ENCODE measurements at places on chromosomes 5 and 9.

DNA sequence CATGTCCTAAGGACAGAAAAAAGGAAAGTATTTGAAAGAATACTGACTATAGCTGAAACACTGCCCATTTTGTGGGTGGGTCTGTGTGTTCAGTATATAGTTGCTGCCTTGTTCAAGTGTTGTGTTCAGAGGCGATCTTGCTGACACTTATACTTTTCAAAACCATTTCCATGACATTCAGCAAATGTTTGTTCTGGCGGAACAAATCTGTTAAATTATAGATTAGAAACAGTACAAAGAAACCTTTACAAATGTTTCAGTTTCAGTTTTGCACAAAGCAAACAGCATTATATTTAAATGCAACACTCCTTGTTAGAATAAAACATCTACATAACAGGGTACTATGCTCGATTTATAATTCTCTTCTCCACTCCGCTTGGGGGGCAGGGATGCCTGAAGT is 2276.3 kb downstream of the MAT2B start:
- DNase-seq = no peak

DNA sequence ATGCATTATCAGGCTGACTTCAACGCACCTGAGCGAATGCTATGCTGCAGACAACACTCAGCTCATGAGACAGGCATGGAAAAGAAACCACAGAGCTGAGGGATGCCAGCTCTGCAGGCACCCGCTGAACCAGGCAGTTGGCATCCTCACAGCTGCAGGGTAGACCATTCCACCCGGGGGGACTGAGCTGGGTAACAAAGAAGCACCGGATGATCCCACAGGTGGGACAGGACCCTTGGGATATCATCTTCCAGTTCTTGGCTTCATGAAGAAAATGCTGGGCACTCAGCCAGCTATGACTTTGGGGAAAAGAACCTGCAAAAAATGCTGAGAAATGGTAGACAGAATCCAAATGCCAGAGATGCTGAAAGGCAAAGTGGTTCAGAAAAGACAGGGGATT is 9.6 kb downstream of the EPB41L4B start:
- DNase-seq = no peak

DNA sequence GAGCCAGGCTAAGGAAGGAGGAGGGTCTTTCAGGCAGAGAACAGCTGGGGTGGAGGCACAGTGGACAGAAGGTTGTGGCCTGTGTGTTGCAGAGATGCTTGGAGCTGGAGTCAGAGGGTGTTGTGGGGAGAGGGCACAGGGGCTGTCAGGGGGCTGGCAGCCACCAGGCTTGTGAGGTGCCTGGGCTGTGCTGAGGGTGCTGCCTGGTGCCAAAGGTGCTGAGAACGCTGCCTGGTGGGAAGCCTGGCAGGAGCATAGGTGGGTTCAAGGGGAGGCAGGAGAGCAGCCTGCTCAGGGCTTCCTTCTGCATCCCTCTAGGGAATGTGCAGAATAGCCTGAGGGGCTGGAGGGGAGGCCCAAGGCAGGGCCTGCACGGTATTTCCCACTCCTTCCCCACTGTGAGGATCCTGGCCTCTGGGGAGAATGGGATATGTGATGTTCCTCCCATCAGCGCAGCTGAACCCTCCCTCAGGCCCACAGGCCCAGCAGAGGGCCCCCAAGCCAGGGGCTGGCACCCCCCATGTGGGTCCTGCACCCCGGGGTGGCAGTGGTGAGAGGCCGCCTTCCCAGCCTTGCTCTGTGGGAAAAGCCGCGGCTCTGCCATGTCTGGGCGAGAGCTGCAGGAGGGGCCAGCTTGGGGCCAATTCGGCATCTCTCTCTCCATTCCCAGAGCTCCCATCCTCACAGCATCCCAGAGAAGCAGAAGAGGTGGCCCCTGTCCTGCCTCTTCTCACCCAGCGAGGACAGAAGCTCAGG is 76.3 kb downstream of the CACNA1B start:
- no peak for DNase-seq

DNA sequence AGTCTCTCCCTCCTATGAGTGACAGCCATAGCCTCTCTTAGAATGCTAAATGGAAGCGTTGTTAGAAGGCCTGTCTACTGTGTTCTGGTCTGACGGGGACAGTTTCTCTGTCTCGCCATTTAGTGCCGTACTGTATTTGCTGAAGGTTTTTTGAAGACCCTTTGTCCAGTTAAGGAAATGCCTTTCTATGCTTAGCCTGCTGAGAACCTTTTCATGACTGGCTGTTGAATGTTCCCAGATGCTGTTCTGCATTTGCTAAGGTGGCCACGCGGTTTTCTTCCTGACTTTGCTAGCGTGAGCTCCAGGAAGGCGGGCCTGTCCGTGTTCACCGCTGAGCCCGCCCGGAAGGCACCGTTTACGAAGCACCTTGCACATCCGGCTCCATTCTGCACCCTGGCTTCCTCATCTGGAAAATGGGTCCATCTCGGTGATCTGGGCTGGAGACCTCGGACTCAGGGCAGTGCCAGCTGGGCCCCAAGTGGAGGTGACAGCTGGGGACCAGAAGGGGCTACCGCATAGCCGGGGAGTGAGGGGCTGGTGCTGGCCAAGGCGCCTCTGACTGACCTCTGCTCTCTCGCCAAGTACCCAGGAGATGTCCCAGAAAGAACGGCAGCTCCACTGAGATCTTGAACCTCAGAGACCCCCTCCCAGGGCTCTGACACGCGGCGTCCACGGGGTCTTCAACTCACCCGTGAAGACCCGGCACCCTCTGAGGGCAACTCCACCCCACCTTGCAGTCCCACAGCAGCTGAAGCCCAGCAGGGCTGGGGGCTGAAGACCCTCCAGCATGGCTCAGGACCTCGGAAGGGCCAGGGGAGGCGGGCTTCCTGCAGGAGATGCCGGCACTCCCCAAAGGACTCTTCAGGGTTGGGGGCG is 52.5 kb upstream of the NKD2 start:
- no peak for DNase-seq

GRCh38 chr5:81181576-81182316 is 51.4 kb upstream of the CKMT2 start:
- no peak for DNase-seq

DNA sequence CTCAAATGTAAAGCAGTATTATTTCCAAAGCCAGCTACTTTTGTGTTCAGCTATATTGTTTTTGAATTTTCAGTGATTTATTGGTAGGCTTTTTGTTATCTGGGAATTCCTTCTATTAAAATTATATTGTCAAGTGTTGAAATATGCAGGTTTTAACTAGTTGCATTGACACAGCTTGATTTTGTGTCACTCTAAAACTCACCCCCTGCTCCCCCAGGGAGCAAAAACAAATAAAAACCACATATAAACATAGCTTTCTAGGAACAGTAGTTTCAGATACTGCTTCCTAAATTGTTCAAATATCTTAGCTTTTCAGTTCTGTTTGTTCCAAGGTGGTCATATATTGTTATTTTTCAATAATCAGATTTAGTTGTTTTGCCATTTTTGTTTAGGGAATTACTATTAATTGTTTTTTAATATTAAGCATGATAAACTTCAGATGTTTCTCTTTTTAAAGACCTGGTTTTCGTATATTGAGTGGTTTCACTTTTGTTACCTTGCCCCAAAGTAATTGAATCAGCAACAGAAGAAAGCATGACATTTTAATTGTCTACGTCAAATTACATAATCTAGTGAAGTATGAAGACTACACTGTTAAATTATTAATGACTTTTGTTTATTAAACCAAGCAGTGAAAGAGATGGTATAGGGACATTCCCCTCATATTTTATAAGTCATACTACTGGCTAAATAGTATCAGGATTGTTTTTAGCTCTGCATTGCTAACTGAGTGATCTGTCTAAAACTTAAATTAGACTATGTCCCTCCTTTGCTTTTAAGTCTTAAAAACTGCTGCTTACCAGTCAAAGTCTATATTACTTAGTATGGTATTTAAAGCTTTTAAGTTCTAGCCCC is 43.4 kb downstream of the ERBIN start:
- DNase-seq = no peak

GRCh38 chr9:135167849-135168655 is 80.6 kb downstream of the OLFM1 start:
- DNase-seq = no peak

DNA sequence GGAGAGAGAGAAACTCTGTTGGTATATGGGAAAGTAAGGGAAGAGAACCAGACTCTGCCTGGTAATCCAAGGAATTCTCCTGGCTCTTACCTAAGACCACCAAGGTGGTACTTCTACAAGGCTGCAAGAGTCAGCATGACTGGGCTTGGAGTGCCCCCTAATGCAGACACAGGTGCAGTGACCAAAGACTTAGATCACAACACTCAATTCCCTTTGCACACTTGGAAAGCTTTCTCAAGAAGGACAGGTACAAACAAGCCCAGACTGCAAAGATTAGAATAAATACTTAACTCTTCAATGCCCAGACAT is 25.2 kb downstream of the UGT3A2 start:
- DNase-seq = no peak

DNA sequence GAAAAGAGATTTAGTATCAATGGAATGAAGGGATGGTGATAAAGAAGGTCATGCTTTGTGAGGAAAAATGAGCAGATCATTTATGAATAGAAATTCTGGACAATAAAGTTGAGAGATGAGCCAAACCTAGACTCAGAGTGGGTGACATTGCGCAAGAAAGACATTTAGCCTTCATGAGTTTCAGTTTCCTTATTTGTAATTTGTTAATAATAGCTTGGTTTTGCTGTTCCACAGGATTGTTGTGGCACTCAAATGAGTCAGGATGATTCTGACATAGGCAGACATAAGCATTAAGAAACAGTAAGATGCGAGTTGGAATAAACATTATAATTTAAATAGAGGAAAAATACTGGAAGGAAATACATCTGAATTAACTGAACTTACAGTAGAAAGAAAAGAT is 34.8 kb downstream of the ITGA2 start:
- no peak for DNase-seq

Measured in stimulated activated CD4-positive, alpha-beta T cell treated with anti-CD3 and anti-CD28 coated beads, Interleukin-2, amount 100 ng/mL, for 24 hours (primary cell).